Liver (tissue), 10 donors: ENCODE measurements at places on chromosomes 6 and 20. TPM values are rescaled to one million over a fixed set of nuclear protein-coding genes. Genes with fewer than 3 reads are reported as not detected.

GRCh38 chr6:159298840-159299239 lies 129.6 kb downstream of the FNDC1 start:
- no peak for DNase-seq

OXT gene
- total RNA-seq: 6.5 TPM

TP53TG5 gene
- not detected for total RNA-seq

ULBP1 gene
- total RNA-seq: under 0.01 TPM

DNA sequence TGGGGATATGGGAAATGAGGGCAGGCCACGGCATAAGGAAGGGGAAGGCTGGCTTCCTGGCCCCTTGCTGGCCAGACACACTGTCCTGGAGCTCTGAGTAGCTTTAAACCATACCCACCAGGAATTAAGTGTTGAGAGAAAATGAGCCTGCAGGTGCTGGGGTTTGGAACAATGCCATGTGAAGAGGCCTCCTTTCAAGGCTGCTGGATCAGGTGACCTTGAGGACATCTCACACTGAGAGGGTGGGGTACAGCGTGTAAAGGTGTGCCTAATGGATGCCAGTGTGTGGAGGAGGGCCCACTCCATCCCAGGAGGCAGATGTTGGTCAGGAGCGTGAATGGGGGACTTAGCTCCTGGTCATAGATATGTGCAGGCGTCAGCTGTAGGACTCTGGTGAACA lies 74.8 kb upstream of the MLN start:
- DNase-seq: no peak

DAAM2 gene
- total RNA-seq: 4.9 TPM

DNA sequence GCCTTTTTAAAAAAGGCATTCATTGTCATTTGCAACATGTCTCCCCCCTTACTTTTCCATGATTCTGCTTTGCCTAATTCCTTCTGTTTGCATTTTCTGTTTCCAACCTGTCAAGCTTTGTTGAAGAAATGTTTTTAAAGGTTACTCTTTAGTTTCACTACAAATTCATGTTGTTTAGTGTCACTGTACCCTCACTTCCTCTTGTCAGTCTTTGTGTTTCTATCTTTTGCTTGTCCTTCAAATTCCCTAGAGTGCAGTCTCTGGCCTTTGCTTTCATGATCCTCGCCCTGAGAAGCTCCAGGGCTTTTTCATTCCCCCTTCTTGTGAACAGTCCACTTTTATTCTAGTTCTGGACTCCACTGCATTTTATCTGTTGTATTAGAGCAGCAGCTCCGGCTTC lies 90.6 kb downstream of the MAP3K4 start:
- no peak for DNase-seq

GRCh38 chr6:53461696-53462095 lies 83.2 kb downstream of the GCLC start:
- DNase-seq: no peak

GNAS-AS1 gene
- 0.08 TPM for total RNA-seq

GRCh38 chr6:157322792-157323254 lies 496 bp downstream of the TMEM242 start:
- no peak for DNase-seq

GTPBP2 gene
- total RNA-seq: 21.8 TPM

GRCh38 chr6:119966484-119966883 lies 616.9 kb upstream of the MAN1A1 start:
- DNase-seq: no peak

DNA sequence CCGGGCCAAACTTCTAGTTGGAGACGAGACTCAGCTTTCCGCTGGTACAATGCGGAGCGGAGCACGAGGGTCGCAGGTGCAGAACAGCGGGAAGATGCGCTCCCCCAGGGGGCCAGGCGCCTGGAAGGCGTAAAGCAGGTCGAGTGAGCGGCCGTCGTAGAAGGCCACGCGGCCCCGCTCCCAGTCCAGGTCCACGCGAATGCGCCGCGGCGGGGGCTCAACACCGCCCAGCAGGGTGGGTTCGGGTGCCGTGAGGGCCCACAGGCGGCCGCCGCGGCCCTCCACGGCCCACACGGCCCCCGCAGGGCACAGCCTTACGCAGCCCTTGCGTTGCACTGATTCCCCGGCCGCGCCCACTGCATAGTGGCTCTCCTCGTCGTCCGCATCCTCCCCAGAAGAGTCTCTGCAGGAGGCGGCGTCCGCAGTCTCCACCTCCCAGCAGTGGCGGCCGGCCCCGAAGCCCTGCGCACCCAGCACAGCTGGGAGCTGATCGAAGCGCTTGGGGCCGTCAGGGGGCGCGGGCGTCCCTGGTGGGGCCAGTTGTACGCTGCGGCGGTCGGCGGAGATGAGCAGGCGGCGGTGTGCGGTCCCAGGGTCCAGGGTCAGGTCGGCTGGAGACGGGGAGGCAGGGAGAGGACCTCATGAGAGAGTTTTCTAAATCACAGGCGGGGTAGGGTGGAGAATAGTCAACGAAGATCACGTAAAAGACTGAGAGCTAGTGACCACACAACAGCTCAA lies 4.3 kb downstream of the PPP1R11 start:
- DNase-seq: no peak

RAB44 gene
- total RNA-seq: 1.3 TPM
